ENCODE measurements at places on chromosomes 13 and 19.
A peak's percentile ranks its signal among the peaks of the same experiment; 100 is the strongest.

- DNase-seq = no peak
Observed at GRCh38 chr19:49908480-49909420, 12.1 kb upstream of the IL4I1 start.

- DNase-seq = no peak
Observed at GRCh38 chr19:28493884-28494283, 719.1 kb downstream of the UQCRFS1 start.

GRCh38 chr13:44092078-44092970 is 212.6 kb downstream of the LACC1 start:
- DNase-seq = no peak

- DNase-seq = no peak
Observed at GRCh38 chr19:32971012-32971595, 654 bp downstream of the CEP89 start.

DNA sequence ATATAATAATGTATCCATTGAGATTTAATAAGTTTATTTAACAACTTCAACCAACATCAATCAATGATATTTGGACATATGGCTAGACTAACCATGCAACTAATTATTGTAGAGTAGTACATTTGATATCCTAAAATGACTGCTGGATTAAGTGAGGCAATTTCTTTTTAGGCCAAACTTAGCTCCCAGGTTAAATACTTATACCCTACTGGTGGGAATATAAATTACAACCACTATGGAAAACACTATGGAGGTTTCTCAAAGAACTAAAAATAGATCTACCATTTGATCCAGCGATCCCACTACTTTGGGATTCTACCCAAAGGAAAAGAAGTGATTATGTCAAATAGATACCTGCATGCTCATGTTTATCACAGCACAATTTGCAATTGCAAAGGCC is 345.8 kb downstream of the RBM26 start:
- DNase-seq = no peak

DNA sequence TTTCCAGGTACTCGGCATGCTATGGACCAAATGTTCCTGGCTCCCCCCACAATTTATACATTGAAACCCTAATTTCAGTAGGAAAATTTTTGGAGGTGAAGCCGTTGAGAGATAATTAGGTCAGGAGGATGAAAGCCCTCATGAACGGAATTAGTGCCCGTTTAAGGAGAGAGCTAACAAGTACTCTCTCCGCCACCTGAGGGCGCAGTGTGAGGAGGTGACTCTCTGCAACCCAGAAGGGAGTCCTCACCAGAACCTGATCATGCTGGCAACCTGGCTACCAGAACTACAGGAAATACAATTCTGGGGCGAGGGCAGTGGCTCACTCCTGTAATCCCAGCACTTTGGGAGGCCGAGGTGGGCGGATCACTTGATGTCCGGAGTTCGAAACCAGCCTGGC is 397.8 kb downstream of the SLITRK5 start:
- no peak for DNase-seq

DNA sequence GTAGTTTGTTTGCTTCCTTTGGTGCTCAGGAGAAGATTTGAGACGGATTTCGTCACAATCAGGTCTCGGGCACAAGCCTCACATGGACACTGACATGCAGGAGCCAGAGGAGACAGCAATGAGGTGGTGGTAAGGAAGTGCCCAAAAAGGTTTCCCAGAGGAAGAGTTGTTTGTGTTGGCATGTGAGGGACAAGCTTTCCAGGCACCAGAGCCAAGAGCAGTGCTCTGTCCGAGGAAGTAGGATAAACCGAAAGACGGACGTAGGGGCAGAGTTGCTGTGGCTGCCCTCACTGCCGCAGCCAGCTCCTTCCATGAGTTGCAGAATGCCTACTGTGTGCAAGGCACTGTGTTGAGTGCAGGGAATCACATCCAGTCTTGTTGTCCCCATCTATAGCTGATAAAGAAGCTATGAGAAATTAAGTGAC is 27.7 kb downstream of the SAE1 start:
- no peak for DNase-seq

GRCh38 chr19:44987148-44987675 is 14.1 kb upstream of the RELB start:
- DNase-seq = no peak

DNA sequence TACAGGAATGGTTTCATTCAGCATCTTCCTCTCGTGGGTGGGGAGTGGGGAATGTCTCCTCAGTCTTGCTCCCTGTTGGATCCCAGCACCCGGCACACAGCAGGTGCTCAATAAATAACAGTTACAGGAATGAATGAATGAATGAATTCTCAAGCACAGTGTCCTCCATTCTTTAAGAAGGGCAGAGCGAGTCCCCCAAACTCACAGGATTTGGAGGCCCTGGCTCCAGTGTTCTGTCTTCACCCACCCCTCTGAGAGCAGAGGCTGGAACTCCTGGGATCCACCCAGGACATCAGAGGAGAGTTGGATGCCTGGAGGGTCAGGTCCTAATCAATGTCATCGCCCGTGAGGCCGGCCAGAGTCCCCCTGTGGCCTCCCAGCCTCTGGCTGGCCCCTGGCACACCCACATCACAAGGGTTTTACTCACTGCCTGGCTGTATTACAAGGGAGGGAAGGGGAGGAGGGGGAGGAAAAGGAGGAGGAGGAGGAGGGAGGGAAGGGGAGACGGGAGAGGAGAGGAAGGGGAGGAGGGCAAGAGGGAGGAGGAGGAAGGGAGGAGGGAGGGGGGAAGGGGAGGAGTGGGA is 8.7 kb upstream of the CREB3L3 start:
- no peak for DNase-seq

- DNase-seq = no peak
Observed at GRCh38 chr13:31355001-31355400, 155.2 kb downstream of the B3GLCT start.

- DNase-seq = no peak
Observed at GRCh38 chr19:15838351-15838750, 22.9 kb upstream of the OR10H1 start.

- no peak for DNase-seq
Observed at GRCh38 chr13:42279986-42280385, 8.0 kb downstream of the AKAP11 start.

- DNase-seq = no peak
Observed at GRCh38 chr13:63190219-63190618, 1774.6 kb upstream of the PCDH20 start.

GRCh38 chr13:34431827-34432581 is 510.1 kb upstream of the NBEA start:
- DNase-seq = no peak

DNA sequence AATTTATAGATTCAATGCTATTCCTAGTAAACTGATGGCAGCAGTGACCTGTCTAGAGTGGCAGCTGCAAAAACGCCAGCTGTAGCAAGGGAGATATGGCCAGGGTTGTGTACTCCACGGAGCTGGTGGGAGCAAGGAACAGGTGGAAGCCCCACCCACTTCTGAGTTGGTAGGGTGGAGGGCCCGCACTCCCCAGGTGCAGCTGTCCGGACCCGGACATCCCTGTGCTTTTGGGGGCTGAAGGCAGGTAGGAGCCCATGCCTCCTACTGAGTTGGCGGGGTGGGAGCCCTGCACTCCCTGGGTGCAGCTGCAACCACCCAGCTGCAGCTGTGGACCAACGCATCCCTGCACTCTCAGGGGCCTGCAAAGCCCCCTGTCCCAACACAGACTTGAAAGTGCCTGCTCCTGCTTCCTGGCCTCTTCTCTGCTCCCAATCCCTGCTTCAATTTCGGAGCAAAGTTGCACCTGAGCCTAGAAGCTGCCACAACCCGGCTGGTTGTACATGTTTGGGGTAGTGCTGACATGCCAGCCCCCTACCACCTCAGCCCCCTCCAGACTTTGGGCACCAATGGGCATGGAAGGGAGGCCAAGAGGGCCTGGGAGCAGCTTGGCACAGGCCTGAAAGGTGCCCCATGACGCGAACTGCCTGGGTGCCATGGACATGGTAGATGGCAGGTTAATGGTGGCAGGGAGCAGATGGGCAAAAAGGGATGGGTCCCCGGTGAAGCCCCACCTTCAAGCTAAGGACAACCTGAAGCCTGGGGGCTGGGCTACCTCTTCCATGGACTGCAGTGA is 19.8 kb downstream of the UGGT2 start:
- DNase-seq = no peak

DNA sequence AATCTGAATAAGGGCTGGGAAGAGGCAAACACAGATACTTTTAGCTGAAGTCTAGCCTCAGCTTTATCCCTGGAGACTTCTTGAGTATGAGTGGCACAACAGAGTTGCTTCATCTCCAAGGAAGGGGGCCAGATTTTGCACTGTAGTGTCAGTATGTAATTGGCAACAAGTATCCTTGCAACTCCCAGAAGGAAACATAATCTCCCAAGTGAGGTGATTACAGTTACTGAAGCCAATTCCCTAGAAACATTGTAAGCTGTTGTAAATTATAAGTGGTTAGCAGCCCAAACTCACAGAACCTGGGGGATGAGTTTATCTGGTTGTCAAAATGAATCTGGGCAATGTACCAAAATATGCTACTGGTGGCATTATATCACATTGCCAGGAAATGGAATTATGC is 2065.7 kb upstream of the PCDH20 start:
- no peak for DNase-seq

- DNase-seq = no peak
Observed at GRCh38 chr13:95239283-95239682, 62.0 kb downstream of the ABCC4 start.

DNA sequence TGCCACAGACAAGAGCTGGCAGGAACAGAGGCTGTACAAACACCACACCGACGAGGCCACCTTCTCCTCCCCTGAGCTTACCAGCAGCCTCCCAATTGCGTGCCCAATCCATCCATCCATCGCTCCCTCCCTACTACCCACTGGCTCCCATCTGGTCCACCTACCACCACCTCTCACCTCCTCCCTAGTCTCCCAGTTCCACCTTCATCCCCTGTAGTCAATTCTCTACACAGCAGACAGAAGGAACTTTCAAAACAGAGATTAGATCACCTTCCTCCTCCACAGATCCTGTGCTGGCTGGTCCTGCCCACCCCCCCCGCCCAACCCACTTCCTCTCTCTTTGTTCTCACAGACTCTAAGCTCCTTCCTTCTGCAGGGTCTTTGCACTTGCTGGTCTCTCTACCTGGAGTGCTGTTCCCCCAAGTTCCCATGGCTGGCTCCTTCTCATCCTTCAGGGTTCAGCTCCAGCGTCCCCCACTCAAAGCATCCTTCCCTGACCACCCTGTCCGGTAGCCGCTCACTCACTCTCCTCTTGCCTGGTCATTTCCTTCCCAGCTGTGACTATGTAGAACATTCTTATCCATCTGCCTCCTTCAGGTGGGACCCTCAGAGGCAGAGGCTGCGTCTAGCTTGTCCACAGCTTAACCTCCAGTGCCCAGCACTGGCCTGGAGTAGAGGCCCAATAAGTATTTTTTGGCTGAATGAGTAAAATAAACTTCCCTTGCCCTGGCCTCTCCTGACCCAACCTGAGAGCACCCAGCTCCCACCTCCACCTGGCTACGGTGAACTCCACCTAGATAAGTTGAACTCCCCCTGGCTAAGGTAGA is 23.0 kb downstream of the PIN1 start:
- DNase-seq = no peak

GRCh38 chr13:93955904-93956303 is 523.6 kb downstream of the DCT start:
- no peak for DNase-seq

DNA sequence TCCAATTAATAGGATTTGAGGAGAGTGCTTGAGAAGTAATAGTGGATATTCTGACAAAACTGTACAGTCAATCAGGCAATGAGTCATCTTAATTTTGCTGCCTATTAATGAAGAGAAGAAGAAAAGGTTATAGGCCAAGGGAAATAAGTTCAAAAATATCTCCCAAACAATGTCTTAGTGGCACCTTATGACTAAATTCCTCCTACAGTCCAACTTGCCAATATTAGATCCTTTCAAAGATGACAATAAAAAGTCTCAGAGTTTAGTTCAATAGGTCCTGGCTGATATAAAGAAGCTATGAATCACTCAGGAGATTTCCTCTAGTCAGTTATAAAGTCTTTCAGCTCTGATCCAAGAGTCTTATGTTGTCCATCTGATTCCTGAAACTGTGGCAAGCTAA is 27.9 kb downstream of the UGGT2 start:
- DNase-seq = no peak

GRCh38 chr13:109568339-109568818 is 218.0 kb downstream of the IRS2 start:
- DNase-seq = no peak

GRCh38 chr13:110575322-110576069 is 14.0 kb upstream of the RAB20 start:
- no peak for DNase-seq

DNA sequence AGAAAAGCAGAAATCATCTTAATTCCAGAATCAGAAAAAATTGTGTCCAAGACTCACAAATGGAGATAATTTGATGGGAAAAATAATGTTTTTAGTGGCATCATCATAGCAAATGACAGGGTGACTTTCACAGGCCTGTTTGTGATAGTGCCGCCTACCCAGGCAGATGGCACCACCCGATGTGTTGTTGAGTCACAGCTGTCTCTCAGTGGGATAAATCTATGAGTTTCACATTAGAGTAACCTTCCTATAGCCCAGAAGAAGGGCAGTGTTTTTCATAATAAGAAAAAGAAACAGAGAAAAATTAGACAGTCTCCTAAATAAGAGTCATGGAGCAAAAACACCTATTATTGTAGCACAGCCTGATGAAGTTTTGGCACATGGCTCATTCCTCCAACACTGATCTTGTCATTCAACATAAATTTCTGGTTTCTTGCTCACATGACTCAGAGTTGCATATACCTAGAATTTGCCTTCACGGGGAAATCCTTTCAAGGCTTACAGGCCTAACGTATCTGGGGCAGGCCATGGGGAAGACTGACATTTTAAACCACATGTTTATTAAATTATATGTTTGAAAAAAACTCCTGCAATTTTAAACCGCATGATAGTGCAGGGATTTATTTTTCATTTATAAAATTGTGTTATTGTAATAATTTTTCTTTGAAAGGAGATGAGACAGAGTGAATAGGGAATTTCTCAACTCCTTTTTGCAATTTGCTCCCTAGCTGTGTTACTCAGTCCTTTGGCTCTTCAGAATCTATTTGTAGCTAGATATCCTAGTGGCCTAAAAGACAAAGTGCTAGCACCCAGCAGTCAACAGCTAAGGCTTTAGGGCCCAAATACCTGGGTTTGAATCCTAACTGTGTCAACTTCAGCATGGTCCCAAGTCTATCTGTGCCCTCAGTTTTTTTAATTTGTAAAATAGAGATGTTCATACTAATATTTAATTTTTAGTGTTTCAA is 393.7 kb downstream of the NDFIP2 start:
- DNase-seq = no peak

- no peak for DNase-seq
Observed at GRCh38 chr19:7226739-7227138, 67.5 kb downstream of the INSR start.

- DNase-seq = no peak
Observed at GRCh38 chr13:80571346-80572307, 230.7 kb upstream of the SPRY2 start.

- no peak for DNase-seq
Observed at GRCh38 chr13:41244556-41244955, 18.8 kb downstream of the MTRF1 start.

- DNase-seq = no peak
Observed at GRCh38 chr19:6227936-6228325, 51.8 kb downstream of the MLLT1 start.

GRCh38 chr19:11408591-11408990 is 10.5 kb downstream of the RGL3 start:
- no peak for DNase-seq

GRCh38 chr19:31054430-31054829 is 294.8 kb downstream of the TSHZ3 start:
- DNase-seq = peak; percentile 1

GRCh38 chr19:58045411-58046050 is 11.7 kb downstream of the ZSCAN1 start:
- DNase-seq = no peak

All from activated CD4-positive, alpha-beta T cell treated with anti-CD3 and anti-CD28 coated beads for 24 hours (primary cell).